ENCODE measurements at places on chromosomes 1 and 21.
A peak's percentile ranks its signal among the peaks of the same experiment; 100 is the strongest.

DNA sequence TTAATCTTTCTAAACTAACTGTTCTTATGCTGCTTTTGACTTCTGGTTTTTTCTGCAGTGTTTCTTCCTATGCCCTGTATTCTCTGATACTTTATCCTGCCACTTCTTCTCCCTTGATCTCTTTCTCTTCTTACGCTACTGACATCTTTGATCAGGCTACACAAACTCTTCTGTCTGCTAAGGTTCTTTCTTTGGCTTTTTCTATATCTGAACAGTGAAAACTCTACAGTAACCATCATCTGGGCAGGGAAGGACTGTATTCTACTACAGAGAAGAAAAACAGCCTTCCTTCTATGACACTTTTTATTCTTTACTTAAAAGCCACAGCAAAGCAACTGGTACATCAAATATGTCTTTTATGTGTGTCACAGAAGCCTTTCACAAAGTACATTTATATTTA, 7.4 kb upstream of the NEXN start:
- DNase-seq = no peak

DNA sequence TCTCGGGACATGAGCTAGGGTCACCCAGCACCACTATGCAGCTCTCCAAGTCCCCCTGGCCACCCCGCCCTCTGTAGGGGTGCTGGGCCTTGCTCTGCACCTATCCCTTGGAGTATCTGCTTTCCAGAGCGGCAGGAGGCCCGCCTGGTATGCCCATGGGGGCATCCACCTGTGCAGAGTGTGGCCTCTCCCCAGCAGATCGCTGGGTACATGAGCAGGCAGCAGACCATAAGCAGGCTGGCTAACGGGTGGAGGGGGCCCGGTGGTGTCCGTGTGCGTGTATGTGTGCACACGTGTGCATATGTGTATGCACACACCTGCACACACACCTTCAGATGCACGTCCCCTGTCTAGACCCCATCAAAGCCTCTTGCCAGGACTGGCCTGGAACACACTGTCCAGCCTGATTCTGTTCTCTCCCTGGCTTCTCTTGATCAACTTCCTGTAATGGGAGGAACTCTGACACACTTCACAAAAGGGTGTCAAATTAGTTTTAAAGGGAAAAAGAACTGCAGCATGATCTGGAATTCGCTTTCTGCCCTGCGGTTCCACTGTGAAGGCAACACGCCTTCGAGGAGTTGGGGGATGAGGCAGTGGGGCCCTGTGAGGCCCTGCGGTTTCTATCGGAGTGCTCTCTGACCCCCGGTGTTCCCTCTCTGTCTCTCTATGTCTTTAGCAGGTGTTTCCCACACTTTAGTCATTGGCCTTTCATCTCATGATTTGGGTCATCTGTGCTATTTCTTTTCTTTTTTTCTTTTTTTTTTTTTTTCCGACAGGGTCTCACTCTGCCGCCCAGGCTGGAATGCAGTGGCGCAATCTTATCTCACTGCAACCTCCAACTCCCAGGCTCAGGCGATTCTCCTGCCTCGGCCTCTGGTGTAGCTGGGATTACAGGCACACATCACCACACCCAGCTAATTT, 17.2 kb upstream of the NPHP4 start:
- no peak for DNase-seq

GRCh38 chr1:22250724-22251123, 107.8 kb upstream of the WNT4 start:
- DNase-seq = no peak

- DNase-seq = no peak
Measured at GRCh38 chr1:113793878-113794834, 18.1 kb downstream of the RSBN1 start.

GRCh38 chr1:31122741-31123140, 57.2 kb upstream of the PUM1 start:
- no peak for DNase-seq

DNA sequence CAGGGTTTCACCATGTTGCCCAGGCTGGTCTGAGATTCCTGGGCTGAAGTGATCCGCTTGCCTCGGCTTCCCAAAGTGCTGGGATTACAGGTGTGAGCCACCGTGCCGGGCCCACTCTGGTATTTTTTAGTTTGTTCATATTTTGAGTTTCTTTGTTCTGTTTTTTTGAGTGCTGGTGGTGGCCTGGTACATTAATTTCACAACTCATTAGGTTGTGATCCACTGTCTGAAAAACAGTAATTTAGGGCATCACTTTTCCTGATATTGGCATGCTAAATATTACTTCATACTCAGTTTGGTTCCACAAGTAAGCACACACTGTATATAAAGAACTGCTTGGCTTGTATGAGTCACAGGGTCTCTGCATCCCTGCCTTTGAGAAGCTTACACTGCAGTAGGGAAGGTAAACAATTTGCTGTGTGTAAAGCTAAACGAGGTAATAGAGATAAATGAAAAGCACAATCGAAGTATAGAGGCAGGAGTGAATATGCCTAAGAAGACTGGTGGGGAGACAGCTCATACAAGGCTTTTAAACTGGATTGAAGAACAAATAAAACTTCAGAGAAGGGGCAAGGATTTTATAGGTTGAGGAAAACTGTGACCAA, 7.7 kb downstream of the SNX27 start:
- DNase-seq = no peak

DNA sequence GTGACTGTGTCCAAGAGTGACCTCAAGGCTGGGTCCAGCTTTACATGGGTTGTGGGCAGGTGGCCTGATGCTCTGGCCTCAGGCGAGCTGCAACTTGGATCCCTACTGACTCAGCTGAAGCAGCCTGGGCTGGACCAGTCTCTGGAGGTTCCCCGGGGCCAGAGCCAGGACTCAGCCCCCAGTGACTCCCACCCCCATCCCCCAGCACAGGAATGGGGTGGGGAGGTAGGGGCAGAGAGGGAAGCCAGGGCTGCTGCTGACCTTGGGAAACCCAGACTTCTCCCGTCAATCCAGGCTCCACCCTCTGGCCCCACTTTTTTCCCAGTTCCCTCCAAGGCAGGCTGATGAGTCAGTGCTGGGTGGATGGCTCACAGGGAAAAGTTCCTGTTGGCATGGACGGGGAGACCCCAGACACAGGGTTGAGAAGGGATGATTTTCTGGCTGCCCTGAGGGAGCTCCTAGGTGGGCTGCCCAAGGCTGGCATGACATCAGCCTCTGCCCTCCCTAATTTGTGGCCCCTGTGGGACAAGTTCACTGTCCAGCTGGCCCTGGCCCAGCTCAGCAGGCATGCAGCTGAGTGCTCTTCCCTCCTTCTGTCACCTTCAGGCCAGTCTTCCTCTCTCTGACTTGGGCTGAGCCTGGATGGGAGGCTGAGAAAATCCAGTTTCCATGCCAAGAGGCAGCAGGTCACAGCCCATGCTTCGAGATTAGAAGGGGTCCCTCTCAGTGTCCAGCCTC, 2.2 kb downstream of the ZC3H12A start:
- DNase-seq = no peak

- peak; percentile 78 for DNase-seq
Measured at GRCh38 chr1:154609398-154610380, 1.7 kb upstream of the ADAR start.

- DNase-seq = no peak
Measured at GRCh38 chr1:33916786-33917185, 52.9 kb downstream of the HMGB4 start.

GRCh38 chr1:59045636-59046035, 251.3 kb upstream of the FGGY start:
- no peak for DNase-seq

GRCh38 chr1:65260851-65261473, 48.4 kb upstream of the DNAJC6 start:
- DNase-seq = no peak

GRCh38 chr1:196407358-196408051, 200.7 kb downstream of the KCNT2 start:
- no peak for DNase-seq

DNA sequence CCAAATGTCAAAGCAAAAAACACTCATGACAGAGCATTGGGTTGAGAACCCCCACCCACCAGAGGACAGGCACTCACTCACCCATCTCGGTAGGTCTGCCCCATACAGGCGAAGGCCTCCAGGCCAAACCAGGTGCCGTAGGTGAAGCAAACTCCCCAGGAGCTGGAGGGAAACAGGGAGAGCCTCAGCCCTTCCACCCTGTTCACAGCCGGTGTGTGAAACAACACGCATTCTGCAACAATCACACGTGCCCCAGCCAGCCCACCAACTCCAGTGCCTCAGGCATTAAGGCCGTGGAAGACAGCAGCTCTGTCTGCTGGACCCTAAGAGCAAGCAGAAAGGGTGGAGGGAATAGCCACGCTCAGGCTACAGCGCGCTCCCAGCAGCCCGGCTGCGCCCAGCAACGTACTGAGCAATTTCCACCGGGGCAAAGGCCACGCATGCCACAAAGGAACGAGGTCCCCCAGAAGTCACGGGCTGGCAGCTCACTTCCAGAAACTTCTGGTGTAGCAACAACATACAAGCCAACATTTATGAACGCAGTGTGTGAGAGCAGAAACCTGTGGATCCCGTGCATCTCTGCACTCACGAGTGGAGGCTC, 11.4 kb upstream of the SPATC1L start:
- DNase-seq = no peak

- no peak for DNase-seq
Measured at GRCh38 chr1:100353988-100354387, 1.7 kb downstream of the CDC14A start.

Measured in activated naive CD4-positive, alpha-beta T cell treated with anti-CD3 and anti-CD28 coated beads, Interleukin-2, amount 50 U/mL, for 72 hours (primary cell).